ENCODE measurements at places on chromosomes 12 and 14.
A peak's percentile ranks its signal among the peaks of the same experiment; 100 is the strongest.

- DNase-seq: no peak
Observed at GRCh38 chr14:32693114-32693513, 245.6 kb upstream of the NPAS3 start.

DNA sequence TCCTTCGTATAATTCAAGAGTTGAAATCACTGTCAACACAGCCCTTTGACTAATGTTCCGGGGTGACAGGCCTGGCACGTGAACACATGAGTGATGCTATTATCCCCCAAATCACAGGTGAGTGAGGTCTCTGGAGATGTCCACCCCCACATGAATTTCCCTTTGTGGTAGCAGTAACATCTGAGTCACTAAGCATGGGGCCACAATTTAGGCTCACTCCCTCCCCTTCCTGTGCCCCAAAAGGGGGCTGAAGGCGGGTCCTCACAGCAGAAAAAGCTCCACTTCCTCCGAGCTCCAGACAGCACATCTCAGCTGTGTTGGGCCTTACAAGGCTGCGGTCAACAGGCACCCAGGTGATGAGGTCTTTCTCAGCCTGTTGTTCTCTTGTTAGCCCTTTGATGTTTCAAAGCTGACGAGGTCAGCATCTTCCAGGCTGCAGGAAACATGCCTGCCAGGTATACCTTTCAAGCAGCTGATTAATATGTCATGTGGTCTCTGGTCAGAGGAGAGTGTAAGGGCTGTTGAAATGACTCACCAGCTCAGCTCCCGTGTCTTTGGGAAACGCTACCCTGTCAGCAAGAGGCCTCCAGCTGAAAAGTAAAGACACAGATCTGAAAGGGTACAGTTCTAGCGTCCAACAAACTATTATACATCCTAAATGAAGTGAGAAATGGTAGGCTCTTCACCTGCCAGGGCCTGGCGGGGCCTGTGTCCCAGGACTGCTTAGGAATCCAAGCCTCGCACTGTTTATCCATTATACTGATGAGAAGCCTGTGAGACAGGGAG, 107.3 kb downstream of the ZFP36L1 start:
- peak; percentile 67 for DNase-seq

DNA sequence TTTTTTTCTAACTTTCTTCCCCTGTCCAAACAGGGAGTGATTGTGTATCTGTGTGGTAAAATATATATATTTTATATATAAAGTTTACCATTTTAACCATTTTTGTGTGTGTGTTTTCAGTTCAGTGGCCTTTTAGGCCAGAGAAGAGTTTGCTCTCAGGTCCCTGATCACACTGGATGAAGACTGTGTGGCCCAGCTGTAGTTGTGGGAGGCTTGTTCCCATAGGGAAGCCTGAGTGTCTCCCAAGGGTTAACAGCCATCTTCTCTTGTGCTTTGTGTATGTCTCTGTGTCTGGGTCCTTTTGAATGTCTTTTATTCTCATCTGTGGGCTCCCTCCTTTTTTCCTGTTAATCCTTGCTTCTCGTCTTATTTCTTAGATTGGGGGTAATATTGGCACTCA, 23.4 kb downstream of the CGRRF1 start:
- no peak for DNase-seq

DNA sequence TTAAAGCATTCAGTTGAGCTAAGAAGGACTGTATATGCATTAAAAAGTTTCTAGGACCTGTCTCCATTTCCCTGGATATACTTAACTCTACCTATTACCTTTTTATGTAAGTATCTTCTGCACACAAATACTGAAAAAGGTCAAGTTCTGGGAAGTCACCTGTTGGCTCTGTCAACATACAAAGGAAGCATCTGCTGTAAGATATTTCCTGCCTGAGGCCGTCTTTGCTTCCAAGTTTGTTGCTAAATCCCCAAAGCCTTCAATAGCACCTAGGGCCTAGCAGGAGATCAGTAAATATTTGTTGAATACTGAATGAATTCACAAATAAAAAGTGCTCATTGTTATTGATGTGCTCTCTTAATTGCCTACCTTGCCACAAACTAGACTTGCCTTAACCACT, 188.4 kb downstream of the DUSP6 start:
- DNase-seq: no peak

DNA sequence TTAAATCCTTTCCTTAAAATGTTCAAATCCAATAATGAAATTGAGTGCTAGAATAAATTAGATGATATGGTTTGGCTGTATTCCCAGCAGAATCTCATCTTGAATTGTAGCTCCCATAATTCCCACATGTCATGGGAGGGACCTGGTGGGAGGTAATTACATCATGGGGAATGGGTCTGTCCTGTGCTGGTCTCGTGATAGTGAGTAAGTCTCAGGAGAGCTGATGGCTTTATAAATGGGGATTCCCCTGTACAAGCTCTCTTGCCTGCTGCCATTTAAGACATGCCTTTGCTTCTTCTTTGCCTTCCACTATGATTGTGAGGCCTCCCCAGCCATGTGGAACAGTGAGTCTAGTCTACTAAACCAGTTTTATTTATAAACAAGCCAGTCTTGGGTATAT, 508.5 kb downstream of the ETNK1 start:
- DNase-seq: no peak

DNA sequence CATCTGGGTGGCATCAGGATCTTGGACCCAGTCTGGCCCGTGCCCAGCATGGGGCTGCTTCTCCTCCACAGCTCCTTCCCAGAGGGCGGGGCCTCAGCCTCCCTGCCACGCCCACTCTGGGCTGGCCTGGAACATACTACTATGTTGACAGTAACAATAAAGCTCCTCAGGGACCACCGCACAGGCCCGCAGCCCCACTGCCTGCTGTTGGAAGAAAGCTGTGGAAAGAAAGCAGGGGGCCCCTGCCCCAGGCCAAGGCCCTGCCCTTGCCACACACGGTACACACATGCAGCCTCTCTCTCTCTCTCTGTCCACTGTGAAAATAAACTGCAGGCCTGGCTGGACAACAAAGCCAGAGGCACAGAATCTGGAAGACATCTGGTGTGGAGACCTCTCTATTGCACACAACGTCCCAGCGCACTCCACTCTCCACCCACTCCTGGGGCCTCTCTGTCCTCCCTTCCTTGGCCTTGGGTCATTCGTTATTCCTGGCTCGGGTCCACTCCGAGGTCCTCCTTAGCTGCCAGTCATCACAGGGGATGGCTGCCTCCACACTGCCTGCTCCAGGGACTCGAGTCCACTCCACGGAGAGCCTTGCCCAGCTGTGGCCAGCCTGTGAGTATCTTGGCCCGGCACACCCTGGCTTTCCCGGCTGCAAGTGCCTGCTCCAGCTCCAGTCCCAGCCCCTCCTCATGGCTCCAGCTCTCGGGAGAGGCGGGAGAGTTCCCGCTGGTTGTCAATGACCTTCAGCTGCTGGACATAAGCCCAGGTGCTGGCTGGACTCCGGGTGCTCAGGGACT, 11.8 kb upstream of the ENDOU start:
- no peak for DNase-seq

GRCh38 chr12:57766464-57767304, at the start of gene CYP27B1:
Gene CYP27B1, minus strand, starts transcription at chr12:57767078. Its CDS starts 37 bp downstream, at chr12:57767041.
- no peak for DNase-seq

GRCh38 chr14:60188115-60188514, 22.9 kb upstream of the DHRS7 start:
- DNase-seq: no peak

- no peak for DNase-seq
Observed at GRCh38 chr12:96814200-96814599, 92.9 kb upstream of the NEDD1 start.

DNA sequence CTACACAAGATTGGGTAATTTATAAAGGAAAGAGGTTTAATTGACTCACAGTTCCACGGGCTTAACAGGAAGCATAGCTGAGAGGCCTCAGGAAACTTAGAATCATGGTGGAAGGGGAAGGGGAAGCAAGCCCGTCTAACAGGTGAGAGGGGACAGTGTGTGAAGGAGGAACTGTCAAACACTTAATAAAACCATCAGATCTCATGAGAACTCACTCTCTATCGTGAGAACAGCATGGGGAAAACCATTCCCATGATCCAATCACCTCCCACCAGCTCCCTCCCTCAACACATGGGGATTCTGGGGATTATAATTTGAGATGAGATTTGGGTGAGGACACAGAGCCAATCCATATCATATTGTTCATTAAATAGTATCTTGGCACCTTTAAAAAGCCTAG, 56.1 kb downstream of the EPS8 start:
- no peak for DNase-seq

DNA sequence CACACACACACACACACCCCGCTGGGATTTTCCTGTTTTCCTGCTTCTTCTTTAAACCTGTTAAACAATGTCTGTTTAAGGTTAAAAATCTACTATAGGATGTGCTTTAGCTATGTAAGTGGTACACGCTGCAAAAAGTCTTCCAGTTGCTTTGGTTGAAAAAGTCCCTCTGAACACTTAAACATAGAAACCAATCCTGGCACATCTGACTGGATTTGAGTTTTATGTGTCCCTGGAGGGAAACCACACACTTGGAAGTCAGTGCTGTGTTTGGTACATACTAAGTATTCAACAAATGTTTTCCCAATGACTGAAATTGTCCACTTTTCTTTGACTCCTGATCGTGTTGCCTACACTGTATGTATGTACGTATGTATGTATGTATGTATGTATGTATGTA, 22.0 kb downstream of the CFL2 start:
- no peak for DNase-seq

GRCh38 chr14:47539031-47539461, 136.4 kb downstream of the MDGA2 start:
- no peak for DNase-seq

- DNase-seq: peak; percentile 38
Observed at GRCh38 chr14:71555654-71556559, 376.3 kb upstream of the RGS6 start.

- DNase-seq: no peak
Observed at GRCh38 chr14:26323869-26324268, 274.0 kb downstream of the NOVA1 start.

DNA sequence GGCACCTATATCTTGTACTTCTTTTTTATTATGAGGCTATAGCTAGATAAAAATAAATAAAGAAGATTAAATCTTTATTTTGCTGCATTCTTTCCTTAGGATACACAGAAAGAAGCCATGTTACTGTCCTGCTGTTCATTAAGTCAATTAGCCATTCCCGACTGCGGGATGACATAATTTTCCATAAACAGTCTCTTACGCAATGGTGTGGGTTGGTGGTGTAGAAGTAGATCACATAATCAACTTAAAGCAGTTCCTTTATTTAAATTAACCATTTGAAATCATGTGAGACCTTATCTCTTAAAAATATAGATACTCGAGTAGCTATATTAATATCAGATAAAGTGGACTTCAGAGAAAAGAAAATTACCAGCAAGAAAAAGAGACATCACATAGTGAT, 40.2 kb downstream of the TAOK3 start:
- DNase-seq: no peak

- DNase-seq: no peak
Observed at GRCh38 chr12:32586390-32586789, 92.7 kb upstream of the DNM1L start.

GRCh38 chr12:104551-105081, 38.0 kb downstream of the IQSEC3 start:
- DNase-seq: no peak

- no peak for DNase-seq
Observed at GRCh38 chr14:75495399-75495798, 26.9 kb upstream of the BATF start.

- no peak for DNase-seq
Observed at GRCh38 chr12:325906-326305, 63.2 kb downstream of the KDM5A start.

DNA sequence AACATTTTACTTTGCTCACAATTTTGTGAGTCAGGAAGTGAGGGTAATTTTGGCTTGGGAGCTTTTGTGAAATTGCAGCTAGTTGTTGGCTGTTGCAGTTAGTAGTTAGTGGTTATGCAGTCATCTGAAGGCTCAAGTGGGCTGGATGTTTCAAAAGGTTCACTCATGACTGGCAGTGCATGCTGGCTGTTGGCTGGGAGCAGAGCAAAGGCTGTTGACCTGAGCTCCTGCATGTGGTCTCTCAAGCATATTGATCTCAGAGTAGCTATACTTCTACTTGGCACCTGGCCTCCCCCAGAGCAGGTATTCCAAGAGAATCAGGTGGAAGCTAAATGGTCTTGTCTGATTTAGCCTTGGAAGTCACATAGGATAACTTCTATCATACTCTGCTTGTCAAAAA, 414.1 kb upstream of the STXBP6 start:
- DNase-seq: no peak

GRCh38 chr12:70353780-70354660, 12.1 kb upstream of the KCNMB4 start:
- no peak for DNase-seq

- peak; percentile 13 for DNase-seq
Observed at GRCh38 chr12:26833743-26834490, 923 bp upstream of the ITPR2 start.

- DNase-seq: no peak
Observed at GRCh38 chr12:58915037-58915436, 5.3 kb downstream of the LRIG3 start.

DNA sequence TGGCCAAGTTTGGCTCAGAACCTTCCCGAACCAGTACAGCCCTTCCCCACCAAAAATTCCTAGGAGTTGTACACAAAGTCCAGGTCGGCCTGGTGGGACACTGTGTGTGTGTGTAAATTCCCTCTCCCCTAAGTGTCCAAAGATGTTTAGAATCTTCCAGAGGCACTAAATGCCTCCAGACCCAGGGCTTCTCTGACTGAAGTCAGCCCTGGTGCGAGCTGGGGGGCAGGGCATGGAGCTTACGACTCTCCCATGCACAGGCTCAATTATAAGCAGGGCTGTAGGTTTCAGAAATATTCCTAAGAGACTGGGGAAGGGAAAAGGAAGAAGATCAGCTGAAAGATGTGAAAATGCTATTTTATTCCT, 106.9 kb upstream of the ATF7IP start:
- no peak for DNase-seq

DNA sequence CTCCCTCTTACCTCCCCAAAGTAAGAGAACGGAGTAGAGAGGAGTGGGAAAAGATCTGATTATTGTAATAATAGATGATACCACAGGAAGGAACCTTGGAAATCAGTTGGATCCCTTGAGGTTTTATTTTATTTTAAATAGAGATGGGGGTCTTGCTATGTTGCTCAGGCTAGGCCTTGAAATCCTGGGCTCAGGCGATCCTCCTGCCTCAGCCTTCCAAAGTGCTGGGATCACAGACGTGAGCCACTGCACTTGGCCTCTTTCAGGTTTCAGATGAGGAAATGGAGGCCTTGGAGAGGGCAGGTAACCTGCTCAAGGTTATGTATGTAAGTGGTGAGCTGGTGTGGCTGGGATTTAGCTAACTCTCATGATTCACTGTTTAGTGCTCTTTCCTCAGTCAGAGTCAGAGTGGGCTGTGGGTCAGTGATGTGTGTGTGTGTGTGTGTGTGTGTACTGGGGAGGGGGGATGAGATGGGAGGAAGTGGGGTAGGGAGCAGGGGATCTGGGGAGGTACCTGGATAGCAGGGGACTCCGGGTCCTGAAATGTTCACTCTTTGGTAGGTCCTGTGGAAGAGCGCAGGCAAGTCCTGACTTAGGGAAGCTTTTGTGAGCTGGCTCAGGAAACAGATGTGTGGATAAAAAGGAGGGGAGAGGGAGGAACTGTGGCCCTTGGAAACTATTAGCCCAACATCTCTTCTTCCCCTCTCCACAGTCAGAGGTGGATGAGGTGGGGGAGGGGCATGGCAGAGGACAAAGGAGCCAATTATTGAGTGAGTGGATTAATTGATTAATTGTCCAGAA, 4.7 kb upstream of the CISTR start:
- no peak for DNase-seq
